Stimulated activated CD4-positive, alpha-beta T cell treated with anti-CD3 and anti-CD28 coated beads, Interleukin-4, amount 100 ng/mL, for 4 hours (primary cell): ENCODE measurements at places on chromosomes 4 and X.

DNA sequence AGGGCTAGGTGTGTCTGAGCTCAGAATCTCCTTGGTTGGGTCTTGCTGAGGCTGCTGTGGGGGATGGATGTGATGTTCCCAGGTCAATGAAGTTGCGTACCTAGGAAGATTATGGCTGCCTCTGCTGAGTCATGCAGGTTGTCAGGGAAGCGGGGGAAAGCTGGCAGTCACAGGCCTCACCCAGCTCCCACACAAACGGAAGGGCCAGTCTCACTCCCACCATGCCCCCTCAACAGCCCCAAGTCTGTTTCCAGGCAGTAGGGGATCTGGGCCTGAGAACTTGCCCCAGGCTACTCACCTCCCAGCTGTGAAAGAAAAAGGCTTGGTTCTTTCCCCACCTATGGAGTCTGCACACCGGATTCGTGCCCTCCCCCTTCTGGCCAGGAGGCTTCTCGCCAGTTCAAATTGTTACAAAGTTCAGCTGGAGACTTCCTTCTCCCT is 72.9 kb downstream of the WDR44 start:
- no peak for DNase-seq

DNA sequence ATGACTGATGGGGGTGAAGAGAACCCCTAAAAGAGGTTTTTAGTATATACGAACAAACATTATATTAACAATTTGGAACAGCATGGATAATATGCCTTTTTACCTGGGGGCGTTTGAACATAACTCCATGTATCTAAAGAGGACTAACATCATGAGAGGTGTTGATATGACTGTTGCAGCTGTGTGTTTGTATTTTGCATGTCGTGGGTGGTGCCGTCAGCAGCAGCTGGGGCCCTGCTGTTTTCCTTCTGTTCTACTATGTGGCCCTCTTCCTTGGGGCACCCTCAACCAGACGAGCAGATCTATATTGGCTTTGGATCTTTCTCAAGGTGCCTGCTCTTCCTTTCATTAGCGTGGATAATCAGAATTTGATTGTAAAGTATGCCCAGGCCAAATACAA is 11.2 kb downstream of the GBA3 start:
- DNase-seq, result no peak

GRCh38 chr4:98864560-98864959 is 64.4 kb downstream of the EIF4E start:
- peak; percentile 2 for DNase-seq

- no peak for DNase-seq
Measured at GRCh38 chr4:118904418-118904817, 15.8 kb downstream of the SYNPO2 start.

DNA sequence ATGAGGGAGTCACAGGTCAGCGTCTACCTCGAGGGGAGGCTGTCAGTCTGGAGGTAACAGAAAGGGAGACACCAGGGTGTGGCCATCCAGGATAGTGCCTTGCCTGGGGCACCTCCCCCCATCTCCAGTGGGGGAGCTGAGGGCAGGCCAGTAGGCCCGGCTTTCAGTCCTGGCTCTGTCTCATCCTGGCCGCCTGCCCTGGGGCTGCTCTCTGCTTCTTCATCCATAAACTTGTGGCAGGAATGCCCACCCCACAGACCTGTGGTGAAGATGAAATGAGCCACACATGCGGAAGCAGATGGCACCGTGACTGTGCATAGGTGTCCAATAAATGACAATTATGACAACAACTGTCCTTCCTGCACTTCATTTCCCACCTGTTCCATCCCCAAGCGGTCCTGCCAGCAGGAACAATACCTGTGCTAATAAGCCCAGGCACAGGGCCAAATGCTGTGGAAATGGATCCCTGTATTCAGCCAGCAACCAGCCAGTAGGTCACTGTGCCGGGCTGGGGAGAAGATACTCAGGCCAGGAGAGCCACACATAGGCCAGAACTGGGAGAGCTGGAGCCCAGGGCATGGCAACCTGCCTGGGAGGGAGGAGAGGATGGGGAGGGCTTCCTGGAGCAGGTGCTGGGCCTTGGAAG is 30.2 kb downstream of the TRO start:
- no peak for DNase-seq

- DNase-seq, result no peak
Measured at GRCh38 chrX:104427073-104427472, 138.9 kb upstream of the IL1RAPL2 start.

DNA sequence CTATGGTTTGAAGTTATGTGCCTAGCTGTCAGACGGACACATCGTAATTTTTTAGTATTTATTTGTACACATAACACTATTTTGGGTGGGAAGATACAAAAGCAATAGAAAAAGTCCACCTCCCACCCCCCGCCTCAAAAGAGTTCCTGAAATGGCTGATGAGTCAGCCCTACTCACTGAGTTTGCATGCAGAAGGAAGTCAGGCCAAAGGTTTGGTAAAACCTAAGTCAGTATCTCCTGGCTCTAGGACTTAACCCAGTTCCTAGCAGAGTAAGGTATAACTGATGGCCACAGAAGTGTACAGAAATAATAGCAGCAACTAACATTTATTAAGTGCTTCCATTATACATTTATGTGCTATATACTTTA is 2.9 kb upstream of the KLHL2 start:
- DNase-seq, result no peak

- peak; percentile 48 for DNase-seq
Measured at GRCh38 chr4:145937971-145938611, 532 bp downstream of the ZNF827 start.

DNA sequence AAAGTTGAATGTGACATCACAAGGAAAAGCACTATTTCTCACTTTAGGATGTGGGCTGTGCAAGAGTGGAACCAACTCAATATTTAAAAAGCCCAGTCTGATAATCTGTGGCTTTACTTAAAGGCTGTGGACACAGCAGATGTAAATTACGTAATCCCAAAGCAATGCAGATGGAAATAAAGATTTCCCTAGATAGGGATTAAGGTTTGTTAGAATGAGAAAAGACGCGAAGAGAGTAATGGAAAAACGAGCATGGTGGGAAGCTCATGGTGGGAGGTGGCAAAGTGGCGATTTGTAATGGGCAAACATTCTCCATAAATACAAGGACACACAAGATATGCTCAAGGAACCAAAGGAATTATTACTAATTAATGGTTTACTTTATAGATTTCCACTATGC is 985.5 kb downstream of the FSTL5 start:
- DNase-seq, result no peak

- DNase-seq, result no peak
Measured at GRCh38 chrX:74514384-74514783, 93.1 kb downstream of the SLC16A2 start.

GRCh38 chrX:125826080-125826479 is 340.0 kb downstream of the DCAF12L2 start:
- DNase-seq, result no peak

DNA sequence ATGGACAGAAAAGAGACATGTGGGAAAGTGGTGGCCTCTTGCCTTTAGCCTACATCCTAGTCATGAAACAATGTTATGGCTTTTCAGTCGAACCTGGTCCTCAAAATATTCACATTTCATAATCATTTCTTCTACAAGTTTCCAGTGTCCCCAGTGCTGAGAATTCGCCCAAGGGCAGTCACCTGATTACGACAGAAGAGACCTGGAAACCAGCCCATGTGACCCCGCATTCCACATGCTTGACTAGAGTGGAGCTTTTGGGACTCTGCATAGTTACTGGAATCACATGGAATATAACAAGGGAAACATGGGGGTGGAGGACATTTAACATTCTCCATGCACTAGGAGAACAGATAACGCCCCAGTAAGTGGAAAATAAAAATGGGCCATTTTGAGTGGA is 100.1 kb downstream of the PPARGC1A start:
- DNase-seq, result no peak

DNA sequence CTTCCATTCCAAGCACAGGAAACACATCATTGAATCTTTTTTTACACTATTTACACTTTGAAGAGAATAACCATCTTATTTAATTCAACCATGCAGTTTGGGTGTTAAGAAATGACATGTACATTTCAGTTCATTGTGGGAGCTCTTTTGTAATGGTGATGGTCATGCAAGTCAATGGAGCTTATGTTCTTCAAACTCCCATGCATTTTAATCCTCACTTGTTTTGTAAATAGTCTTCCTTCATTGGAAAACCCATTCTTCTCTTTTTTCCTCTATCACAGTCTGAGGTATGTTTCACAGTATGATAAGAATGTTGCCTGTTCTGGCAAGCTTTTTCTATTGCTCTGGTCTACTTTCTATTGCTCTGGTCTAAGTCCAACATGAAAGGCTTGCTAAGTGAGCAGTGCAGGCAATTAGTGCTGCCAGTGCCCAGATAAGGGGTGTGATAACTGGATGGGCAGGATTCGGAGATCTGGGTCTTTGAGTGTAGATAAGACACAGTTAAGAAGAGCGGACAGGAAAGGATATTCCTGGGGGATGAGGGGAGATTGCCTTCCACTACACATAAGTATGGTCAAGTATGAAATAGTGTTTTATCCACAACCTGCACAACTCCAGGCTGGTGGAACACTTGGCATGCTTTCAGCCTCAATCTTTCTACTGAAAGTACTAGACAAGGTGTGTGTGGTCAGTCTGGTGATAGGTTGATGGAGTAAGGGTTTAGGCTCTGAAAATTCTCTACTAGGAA is 17.1 kb downstream of the AFP start:
- DNase-seq, result no peak

DNA sequence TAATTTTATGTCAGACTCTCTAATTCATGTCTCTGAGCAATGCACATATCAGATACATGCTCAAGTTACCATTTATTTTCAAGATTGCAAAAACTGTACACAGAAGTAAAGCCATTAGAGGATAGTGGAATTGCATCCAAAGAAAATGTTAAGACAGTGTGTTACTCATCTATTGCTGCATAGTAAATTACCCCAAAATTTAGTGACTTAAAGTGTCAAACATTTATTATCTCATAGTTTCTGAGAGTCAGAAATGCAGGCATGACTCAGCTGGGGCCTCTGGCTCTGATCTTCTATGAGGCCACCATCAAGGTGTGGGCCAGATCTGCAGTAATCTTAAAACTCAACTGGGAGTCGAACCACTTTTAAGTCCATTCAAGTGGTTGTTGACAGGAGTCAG is 275.2 kb downstream of the QDPR start:
- DNase-seq, result no peak

DNA sequence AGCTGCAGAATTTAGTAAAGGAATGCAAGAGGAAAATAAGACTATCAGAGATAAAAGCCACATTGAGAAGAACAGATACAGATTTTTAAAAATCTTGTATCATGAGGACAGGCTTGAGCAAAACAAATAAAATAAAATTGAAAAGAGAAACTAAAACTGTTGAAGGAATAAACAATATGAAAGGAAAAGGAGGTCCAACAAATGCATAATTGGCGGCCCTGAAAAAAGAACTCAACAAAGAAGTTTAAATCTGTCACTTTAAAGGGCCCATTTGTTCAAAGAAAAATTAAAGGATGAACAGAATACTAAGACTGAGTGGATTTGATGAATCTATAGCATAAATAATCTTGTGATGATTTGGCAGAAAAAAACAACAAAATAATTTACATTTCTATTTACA is 36.5 kb downstream of the TMPRSS11B start:
- no peak for DNase-seq

DNA sequence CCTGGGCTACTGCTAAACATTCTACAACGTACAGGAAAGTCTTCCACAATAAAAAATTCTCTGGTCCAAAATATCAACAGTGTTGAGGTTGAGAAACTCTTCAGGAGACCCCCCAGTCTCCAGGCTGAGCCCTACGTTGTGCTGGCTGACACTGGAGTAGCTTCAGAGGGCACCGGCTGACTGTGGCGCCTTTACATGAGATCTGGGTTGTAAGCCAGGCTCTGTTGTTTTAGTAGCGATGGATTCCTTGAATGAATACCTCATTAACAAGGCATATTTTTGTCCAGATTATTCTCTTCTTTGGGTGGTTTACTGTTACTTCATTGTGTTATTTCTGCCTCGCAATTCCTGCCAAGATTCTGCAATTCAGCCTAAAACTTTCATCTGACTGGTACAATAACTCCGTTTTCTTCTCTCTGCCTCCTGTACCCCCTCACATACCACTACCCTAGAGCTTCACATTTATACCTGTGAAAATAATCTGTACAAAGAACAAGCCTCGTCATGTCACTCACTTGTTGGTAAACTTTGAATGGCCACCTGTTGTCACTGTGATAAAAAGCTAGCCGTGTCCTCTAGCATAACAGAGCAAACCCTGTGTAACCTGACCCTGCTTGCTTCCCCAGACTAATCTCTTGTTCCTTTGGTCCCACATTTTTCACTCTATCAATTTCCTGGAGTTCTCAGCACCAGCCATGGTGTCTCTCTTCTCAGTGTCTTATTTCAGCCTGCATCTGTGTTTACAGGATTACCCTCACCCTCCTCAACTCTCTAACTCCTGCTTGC is 1476.1 kb upstream of the TENM3 start:
- DNase-seq, result no peak

DNA sequence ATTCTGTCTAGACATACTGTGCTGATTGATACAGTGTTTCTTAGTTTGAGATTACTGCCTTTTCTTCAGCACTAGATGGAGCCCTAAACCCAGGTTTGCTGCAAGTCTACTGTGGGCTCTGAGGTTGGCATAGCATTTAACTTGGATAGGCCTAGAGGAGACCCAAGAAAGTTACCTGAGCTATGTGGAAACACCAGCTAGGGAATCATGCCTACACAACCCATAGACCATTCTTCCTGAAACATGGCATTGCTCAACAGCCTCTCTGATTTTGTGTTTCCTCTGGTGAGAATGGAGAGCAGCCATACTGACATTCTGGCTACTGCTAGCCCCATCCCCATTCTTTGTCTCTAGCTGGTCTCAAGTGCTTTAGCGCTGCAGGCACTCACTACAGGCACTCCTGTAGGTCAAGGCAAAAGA is 287.7 kb upstream of the PCDH18 start:
- DNase-seq, result no peak

DNA sequence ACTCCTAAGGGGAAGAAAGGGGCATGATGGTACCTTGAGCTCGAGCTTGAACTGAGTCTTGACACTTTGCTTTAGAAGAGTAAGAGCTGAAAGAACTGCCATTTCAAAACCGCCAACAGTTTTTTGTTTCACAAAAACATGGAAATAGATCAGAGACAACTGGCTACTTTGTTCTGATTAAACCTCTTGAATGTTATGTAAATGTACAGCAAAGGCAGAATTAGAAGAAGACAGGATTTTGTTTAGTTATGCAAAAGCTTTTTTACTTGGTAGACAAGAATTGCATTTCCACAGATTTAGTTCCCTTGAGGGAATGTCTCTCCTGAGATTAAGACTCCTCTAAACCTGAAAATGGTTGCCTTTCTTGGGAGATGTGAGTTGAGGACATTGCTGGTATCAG is 33.3 kb upstream of the STPG2 start:
- DNase-seq, result no peak

DNA sequence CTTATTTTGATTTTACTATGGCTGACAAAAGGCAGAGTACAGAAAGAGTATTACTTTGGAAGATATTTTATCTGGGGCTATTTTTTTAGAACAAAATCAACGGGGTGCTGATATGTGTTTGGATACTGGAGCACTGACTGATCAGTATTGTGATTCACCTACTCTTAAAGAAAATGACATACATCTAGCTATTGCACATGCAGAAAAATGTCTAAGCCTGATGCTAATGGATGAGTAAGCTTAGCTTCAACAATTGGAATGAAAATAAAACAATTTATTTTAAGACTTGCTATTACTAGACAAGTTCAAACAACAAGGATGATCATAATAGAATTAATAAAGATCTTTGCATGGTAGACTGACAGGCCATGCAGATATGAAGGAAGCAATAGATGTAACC is 262.0 kb downstream of the PPP1R2C start:
- no peak for DNase-seq
